NCI-H146 (cell line): ENCODE measurements at places on chromosomes 1 and 21.

DNA sequence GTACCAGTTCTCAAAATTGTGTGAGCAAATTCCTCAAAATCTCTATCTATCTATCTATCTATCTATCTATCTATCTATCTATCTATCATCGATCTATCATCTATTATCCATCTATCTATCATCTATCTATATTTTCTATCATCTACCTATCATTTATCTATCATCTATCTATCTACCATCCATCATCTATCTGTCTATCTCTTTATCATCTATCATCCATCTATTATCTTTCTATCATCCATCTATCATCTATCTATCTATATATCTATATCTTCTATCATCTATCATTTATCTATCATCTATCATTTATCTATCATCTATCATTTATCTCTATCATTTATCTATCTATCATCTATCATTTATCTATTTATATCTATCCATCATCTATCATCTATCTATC, 364.7 kb upstream of the GREM2 start:
- no peak for DNase-seq

GRCh38 chr21:44760376-44760775, 41.2 kb downstream of the UBE2G2 start:
- DNase-seq: no peak

- DNase-seq: no peak
Measured at GRCh38 chr1:222521299-222522104, 26.4 kb downstream of the HHIPL2 start.

DNA sequence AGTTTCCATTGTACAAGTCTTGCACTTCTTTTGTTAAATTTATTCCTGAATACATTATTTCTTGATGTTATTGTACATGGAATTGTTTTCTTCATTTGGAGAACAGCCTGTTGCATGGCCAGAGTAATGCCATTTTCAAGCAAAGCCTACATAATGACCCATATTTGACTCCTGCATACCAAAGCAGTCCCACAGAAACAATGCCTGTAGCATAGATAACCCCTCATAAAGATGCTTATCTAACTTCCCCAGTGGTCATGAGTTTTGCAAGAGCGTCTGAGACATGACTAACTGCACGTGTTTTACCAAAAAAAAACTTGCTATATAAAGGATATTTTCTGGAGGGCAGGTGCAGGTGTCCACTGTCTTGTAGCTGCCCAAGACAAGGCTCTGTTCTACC, 30.3 kb upstream of the RLF start:
- DNase-seq: no peak

DNA sequence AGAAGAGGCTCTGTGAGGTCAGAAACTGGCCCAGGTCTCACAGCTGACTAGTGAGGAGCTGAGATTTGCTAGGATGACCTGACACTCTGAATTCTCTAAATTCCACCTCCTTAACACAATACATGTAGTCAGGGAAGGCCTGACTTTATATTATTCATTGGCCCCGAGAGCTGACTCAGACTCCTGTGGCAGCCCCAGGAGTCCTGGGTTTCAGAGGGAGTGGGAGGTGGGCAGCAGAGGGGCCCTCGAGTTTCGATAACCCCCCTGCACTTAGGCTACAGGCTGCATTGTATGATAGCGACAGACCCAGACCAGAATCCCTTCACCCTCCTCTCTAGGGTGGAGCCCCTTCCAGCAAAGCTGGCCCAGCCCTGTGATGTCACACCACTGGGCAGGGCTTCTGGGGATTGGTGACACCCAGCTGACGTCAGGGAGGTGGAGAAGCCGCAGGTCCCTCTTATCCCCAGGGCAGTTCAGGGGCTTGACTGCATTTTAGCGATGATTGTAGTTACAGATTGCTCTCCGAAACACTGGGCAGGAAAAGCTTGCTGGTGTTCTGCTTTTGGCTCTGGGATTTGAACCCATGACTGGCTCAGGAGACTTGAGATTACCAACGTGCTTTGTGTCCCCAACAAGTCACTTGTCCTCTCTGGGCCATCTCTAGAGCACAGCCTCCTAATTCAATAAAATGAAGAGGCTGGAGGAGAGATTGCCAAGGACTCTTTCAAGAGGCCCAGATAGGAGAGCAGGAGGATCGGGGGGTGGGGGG, 17.0 kb upstream of the GPR37L1 start:
- DNase-seq: peak; percentile 85

- DNase-seq: no peak
Measured at GRCh38 chr1:180407051-180407450, 95.3 kb downstream of the ACBD6 start.

DNA sequence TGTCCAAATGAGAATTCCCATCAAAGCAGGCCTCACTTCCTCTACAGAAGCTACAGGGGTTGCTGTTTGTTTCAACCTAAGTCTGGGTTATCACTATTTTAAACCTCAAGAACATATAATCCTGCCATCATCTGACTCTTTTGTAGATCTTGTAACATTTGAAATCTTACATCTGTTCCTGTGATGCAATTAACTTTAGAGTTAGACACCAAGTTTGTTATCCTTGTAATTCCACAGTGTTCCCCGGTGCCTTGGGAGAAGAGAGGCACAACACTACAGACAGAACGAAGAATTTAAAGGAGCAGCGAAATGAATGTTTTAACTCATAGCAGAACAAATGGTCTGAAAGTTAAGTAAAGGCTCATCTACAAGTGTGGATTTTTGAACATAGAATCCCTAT, 116.1 kb downstream of the UCHL5 start:
- DNase-seq: no peak

DNA sequence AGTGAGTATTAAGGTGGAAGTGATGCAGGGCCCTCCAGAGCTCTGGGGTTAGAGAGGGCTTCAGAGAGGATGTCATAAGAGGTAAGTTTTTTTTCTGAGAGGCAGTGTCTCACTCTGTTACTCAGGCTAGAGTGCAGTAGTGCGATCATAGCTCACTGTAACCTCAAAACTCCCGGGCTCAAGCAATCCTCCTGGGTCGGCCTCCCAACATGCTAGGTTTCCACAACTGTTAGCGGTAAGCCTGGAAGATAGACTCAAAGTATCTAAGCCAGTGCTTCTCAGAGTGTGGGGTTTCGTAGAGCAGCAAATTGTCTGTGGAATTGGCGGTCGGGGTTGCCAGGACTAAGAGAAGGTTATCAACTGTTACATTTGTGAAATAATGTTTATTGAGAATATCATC, 18.6 kb upstream of the IGSF3 start:
- no peak for DNase-seq

GRCh38 chr1:183331091-183331742, 87.0 kb downstream of the NMNAT2 start:
- DNase-seq: peak; percentile 46

DNA sequence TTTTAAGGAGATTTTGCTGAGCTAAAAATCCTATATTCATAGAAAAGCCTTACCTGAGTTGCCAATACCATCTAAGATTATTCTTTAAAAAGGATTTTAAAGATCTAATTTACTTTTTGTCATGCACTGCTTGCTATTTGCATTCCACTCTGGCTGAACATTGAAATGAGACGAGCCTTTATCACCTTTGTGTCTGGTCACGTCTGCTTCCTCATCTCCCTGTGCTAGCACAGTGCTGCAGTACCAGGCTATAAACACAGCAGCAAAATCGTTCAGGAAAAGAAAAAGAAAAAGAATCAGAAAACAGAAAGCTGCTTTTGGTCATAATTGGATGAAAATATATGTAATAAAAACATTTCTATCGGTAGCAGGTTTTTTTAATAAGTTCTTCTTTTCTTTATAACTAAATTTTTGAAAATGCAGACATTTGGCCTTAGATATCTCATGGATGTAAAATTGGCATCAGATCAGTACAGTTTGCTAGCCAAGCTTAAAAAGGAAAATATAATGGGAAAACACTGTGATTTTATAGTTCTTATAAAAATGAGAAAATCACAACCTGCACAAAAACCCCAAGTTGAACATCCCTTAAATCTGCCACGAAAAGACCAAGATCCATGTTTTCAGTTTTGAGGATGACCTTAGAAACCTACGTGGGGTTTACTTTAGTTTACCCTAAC, 735.7 kb upstream of the CXADR start:
- DNase-seq: no peak

DNA sequence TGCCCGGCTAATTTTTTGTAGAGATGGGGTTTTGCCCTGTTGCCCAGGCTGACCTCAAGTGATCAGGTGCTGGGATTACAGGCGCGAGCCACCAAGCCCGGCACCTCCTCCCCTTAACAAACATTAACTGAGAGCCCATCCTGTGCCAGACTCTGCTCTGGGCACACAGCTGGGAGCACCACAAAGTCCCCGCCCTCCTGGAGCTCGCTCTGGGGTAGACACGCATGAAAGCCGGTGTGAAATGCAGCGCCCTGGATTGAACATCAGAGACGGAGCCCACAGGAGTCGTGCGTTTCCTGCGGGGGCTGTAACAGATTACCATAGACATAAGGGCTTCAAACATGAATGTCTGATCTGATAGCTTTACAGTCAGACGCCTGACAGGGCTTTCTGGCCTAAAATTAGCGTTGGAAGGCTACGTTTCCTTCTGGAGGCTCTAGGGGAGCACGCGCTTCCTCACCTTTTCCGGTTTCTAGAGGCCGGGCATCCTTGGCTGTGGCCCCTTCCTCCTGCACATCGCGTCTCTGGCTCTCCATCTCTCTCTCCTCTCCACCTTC, 14.3 kb downstream of the SLC27A3 start:
- DNase-seq: no peak

DNA sequence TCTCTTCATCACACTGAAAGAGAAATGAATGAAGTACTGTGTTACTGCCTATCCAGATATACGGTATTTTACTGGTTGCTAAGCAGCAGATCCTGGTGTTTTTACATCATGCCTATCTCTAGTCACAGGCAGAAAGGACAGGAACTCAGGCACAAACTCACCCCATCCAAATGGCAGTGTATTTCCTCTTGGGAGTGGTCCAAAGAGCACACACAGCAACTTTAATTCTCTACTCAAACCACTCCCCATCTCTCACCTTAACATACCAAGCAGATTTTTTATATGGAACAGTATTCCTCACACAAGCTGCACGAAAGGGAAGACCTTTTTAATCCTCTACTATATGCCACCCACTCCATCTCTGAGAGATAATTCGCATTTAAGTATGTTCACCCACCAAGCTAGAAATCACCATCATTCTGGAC, 27.3 kb downstream of the EIF4G3 start:
- DNase-seq: no peak

GRCh38 chr21:46455575-46456385, 2.9 kb upstream of the DIP2A start:
- no peak for DNase-seq

DNA sequence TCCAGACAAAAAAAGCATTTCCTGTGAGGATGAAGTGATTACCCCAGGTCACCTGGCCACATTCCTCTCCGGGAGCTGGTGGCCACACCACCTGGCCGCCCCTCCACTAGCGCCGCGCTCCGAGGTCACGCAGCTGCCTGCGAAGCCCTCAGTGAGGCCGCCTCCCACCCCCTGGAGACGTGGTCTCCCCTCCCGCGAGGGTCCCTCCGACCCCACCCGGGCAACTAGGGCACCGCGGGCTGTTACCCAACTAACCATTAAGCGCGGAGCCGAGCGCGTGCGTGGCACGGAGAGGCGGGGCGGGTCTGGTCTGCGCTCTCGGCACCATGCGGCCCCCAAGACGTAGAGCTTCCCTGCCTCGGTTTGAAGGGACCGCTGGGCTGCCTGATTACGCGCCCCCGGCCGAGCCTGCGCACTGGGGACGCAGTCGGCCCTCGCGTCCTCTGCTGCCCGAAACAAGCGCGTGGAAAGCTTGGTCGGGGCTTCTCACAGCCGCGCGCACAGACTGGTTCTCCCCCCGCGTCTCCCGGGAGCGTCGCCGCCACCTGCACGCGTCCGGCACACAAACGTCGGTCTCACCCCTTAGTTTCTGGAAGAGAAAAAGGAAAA, 106.5 kb downstream of the SLC16A1 start:
- peak; percentile 76 for DNase-seq

- DNase-seq: no peak
Measured at GRCh38 chr1:5481889-5482288, 510.3 kb downstream of the NPHP4 start.

GRCh38 chr1:173628888-173629287, 6.2 kb upstream of the TEX50 start:
- no peak for DNase-seq

DNA sequence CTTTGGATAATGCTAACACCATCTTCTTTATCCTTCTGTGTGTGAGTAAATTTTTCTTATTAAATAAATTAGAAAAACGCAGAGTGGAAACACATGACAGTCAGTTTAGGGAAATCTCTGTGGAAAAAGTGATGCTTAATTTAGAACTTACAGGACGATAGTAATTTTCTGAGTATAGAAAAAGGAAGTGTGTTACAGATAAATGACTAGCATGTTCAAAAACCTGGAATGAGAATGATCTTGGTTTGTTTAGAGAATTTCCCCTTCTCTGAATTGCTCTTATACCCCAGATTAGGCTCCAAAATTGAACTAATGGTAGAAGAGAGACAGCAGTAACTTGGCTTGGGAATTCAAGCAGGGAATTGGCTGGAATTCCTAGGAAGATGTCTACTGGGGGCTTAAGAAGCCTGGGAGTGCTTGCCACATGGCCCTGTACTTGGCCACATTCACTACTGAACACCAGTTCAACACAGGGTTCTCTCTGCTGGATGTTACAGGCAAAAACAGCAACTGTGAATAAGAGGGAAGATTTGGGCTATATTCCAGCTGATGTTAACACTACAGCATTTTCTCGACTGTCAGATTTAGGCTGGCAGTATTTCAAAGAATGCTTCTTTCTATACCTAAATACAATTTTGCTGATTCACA, 1004.2 kb downstream of the TTLL7 start:
- DNase-seq: no peak

GRCh38 chr1:27521336-27521831, 31.4 kb upstream of the WASF2 start:
- no peak for DNase-seq

- DNase-seq: no peak
Measured at GRCh38 chr1:203931953-203932352, 70.6 kb downstream of the SNRPE start.

DNA sequence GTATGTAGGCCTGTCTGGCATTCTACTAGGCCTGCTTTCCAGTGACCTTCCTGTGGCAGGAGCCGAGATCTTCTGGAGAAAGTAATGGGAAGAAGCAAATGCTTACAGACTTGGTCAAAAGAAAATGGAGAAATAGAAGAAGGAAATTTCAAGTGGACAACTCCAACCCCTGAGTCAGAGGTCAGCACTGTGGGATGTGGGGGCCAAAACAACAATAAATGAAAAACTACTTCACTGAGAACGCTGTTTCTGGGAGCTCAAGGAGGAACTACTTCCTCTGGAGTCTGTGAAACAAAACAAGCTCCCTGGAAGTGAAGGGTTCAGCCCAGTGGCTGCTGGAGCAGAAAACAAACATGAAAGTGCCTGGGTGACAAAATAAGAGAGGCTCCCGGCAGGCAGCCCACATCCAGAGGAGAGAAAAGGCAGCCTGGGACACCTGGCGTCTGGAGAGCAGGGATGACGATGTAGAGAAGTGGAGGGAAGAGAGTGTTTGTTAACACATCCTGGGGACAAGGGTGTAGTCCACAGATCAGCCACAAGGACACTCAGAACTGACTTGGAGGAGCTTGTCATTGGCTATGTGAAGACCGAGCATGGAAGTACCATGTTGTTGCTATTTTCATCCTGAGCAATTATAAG, 355.2 kb downstream of the SMYD3 start:
- DNase-seq: peak; percentile 69

- no peak for DNase-seq
Measured at GRCh38 chr1:101733340-101733739, 263.4 kb downstream of the OLFM3 start.
